ENCODE measurements at places on chromosomes 1 and 21.

GRCh38 chr1:155069551-155070157 lies 6.1 kb downstream of the EFNA4 start:
- no peak for DNase-seq

- DNase-seq: no peak
These were observed 35.0 kb downstream of the CA6 start for GRCh38 chr1:8980656-8981055.

DNA sequence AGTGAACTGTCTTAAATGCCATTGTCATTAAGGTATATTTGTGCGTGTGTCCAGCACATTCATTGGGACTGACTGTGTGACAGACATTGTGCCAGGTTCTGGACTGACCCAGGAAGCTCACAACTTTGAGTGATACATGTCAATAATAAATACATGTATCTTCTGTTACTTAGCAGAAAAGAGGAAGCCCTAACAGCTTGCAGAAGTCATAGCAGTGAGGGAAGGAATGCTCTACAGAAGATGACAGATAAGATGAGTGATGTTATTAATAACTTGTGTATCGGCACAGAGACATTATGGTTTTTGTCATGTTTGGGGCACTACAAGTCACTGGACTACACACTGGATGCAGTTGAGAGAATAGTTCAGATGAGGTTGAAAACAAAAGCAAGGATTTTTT lies 1.2 kb upstream of the SRSF11 start:
- DNase-seq: no peak

- DNase-seq: no peak
These were observed 28.6 kb downstream of the ADGRB2 start for GRCh38 chr1:31735571-31735970.

DNA sequence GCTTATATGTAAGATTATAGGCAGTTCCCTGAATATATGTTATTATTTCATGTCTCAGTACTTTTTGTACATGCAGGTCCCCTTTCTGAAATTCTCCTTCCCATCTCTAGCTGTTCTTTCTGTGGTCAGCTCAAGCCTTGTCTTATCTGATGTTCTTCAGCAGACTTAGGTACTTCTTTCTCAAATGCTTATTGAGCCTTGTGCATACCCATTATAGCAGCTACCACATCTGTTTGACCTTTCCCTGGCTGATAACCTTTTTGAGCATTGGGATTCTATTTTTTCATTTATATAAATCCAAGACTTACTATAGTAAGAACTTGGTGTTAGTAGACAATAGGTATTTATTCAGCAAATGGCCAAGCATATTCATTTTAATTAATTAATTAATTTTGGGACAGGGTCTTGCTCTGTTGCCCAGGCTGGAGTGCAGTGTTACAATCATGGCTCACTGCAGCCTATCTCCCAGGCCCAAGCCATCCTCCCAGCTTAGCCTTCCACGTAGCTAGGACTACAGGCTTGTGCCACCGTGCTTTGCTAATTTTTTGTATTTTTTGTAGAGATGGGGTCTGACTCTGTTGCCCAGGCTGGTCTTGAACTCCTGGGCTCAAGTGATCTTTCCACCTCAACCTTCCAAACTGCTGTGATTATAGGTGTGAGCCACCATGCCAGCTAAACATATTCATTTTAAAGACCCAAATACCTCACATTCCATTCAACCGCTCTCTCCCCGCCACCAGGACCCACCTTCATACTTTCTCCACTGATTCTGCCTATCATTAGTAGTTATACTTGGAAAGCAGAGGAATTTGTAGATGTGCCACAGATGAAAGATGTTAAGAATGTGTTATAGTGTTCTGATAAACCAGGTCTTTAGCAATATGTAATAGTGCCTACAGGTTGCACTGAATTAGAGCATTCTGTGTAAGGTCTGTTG lies 16.7 kb downstream of the TIPRL start:
- no peak for DNase-seq

DNA sequence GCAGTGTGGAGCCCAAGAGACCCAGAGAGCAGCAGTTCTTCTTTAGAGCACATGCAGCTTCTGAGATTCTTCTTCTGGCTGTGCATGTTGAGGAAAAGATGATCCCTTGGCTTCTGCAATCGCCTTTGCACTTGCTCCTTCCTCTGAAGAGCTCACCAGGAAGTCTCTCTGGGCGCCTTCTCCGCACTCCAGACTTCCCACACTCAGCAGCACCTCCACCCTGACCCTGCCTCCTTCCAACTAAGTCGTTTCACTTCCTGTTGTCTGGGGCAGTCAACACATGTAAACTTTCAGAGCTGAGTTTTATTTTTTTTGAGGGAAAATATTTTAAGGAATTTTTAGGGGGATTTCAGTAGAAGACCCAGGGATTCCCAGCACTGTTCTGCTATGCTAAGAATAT lies 73.4 kb upstream of the F3 start:
- DNase-seq: no peak

DNA sequence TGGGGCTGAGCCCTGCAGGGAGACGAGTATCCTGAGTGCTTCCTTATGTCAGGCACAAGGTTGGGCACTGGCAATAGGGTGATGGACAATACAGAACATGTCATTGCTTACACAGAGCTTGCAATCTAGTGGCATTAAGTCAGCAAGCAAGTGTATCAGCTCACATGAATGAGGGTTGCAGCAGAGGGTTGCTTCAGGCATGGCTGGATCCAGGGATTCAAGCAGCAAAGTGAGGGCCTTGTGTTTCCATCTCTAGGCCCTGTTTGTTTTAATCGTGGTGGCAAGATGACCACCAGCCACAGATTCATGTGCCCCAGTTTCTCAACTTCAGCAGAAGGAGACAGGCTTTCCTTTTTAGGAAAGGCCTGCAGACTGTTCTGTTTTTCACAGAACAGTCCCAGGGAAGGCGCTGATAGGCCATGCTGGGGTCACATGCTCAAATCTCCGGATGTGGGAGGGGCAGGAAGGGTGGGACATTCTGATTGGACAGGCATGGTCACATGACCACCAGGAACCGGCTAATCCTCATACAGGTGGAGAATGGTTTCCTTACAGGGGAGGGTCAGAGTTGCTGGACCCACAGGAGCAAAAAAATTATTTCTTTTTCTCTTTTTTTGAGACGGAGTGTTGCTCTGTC lies 14.4 kb downstream of the PLOD1 start:
- DNase-seq: no peak

DNA sequence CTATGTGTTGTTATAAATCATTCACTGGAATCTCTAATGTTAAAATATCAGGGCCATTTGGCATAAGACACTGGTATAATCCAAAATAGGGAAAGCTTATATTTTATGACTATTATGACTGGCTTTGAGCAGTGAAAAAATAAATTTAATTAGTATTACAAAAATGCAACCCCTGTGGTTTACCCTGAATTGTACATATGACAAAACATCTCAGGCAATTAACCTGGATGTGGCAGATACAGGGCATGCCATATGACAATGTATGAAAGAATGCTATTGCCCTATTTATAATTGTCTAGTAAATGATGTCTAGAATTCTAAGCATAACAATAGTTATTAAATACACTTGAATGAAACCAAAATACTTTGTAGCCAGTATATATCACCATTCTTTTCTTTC lies 532.5 kb upstream of the ADGRL4 start:
- DNase-seq: no peak

DNA sequence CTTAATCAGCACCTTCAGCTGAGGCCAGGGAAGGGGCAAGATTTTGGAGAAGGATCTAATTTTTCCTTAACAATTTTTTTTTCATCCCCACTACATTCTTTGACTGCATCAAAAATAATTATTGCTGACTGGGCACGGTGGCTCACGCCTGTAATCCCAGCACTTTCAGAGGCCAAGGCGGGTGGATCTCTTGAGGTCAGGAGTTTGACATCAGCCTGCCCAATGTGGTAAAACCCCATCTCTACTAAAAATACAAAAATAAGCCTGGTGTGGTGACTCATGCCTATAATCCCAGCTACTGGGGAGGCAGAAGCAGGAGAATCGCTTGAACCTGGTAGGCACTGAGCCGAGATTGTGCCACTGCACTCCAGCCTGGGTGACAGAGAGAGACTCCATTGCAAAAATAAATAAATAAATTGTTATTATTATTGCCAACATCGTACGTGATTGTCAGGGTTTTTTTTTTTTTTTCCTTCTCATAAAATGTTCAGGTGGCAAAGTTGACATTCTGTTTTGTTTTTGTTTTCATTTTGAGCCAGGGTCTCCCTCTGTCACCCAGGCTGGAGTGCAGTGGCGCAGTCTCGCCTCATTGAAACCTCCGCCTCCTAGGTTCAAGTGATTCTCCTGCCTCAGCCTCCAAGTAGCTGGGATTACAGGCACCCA lies 37.3 kb upstream of the MORC3 start:
- DNase-seq: no peak

DNA sequence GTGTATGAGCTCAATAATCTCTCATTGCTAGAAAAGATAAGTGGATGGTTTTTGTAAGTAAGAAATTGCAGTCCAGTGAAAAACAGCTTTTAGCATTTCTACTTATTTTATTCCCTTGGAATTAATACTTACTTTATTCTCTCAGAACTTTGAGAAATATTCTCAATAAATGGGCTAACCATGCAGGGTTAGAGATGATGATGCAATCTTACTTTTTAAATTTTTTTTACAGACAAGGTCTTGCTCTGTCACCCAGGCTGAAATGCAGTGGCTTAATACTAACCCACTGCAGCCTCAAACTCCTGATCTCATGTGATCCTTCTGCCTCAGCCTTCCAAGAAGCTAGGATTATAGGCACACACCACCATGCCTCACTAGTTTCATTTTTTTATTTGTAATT lies 440.8 kb upstream of the ZP4 start:
- no peak for DNase-seq

- peak; percentile 74 for DNase-seq
These were observed 64.0 kb downstream of the ADARB1 start for GRCh38 chr21:45138199-45139002.

- no peak for DNase-seq
These were observed 7.9 kb upstream of the TNNT2 start for GRCh38 chr1:201385299-201385891.

- no peak for DNase-seq
These were observed 75.2 kb downstream of the TRABD2B start for GRCh38 chr1:47921935-47922415.

- no peak for DNase-seq
These were observed 21.9 kb upstream of the ALDH4A1 start for GRCh38 chr1:18924221-18924691.

- no peak for DNase-seq
These were observed 24.8 kb upstream of the USH2A start for GRCh38 chr1:216448011-216448510.

DNA sequence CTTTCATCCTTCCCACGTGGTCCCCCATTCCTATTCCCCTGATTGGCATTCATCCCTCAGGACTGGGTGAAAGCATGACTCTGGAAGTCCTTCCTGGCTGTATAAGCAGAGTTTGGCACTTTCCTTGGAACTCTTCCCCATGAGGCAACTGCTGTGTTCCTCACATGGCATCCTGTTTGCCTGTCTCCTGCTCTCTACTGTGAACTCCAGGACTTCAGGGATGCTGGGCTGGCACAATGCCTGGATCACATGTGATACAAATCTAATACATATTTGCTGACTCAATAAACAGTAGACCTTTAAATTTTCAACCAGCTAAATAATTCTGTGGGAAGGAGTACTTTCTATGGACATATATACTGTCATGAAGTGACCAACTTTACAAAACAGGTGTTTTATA lies 46.8 kb upstream of the EDEM3 start:
- no peak for DNase-seq

GRCh38 chr1:19484798-19485361 lies 459 bp downstream of the CAPZB start:
- DNase-seq: no peak

- DNase-seq: no peak
These were observed 19.2 kb downstream of the CRCT1 start for GRCh38 chr1:152533327-152533938.

DNA sequence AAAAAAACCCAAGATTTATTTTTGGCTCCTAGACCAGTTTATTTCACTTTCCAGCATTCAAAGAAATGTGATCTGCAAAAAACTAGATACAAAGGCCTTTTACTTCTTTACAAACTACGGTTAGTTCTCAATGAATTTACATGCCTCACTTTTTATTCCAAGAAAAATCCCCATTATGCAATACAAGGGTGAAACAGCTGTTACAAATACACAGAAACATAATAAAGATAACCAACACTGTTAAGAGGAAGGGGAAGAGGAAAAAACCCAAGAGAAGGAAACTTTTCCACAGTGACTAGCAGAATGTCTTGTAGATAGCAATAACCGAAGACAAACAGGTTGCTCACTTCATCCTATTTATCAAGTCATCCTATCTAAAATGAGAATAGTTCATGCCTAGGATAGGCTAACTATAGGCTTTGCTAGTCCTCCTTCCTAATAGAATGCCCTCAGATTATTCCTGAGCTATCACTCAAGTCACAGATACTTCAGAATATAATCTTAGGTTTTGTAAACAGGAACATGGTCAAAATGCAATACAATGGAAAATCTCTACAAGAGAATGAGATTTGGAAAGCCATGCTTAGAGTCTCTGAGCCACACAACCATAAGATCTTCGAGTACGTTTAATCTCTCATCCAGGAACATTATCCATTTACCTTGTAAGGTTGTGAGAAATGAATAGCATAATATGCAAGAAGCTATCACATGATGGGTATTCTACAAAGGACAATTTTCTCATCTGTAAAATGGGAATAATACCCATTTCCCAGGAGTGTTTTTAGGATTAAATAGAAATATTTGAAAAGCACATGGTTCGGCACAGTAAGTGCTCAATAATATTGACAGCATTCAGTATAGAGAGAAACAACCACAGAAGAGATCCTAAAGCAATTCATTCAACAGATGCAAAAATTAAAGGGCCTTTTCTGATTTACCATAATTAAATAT lies 5.4 kb downstream of the PNRC2 start:
- DNase-seq: no peak

GRCh38 chr1:225449774-225450173 lies 21.9 kb upstream of the LBR start:
- DNase-seq: no peak

DNA sequence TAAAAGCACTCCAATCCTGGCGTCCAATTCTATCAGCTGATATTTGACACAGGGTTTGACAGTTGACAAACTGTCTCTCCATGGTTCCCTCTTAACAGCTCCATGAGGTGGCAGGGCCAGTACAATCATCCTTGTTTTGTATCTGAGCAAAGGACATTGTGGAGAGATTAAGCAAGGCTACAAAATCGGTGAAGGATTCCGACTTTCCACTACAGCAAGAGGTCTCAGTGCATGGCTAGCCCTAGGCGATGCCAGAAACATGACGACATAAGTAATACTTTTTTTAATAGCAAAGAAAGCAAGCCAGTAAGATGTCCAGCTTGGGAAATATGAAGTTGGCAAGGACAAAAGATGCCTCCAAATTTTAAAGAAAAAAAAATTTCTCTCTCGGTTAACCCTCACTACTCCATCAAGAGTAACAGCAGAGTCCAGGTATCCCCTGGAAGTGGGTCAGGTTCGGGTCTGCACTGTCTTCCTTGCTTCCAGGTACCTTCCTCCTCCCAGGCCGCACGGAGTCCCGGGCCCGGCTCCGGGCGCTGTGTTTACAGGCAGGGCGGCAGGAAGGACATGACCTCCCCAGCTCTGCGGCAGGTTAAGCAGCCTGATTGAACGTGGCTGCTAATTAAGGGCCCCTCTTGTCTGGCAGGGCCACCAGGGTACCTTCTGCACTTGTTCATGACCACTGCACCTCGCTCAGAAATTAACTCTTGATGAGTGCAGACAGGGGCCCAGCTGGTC lies 106.1 kb downstream of the SIM2 start:
- DNase-seq: no peak

- DNase-seq: no peak
These were observed 27.5 kb upstream of the BSDC1 start for GRCh38 chr1:32421775-32422174.
